Adipocyte (in vitro differentiated cells): ENCODE measurements at places on chromosomes 12 and 14.
A peak's percentile ranks its signal among the peaks of the same experiment; 100 is the strongest.

DNA sequence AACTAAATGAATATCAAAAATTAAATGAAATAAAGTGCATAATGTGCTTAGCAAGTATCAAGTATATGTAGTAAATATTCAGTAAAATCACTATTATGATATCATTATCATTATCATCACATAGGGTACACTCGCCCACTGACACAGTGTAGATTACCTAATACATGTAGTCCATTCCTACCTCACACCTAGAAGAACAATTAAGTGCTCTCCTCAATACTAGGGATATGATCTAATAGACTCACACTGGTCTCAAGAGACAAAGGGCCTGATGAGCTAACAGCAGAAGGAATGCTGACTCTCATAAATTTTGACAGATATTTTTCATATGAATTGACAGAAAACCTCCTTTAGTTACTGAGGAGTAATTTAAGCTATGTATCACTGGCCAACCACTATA lies 29.1 kb downstream of the FSCB start:
- no peak for DNase-seq

DNA sequence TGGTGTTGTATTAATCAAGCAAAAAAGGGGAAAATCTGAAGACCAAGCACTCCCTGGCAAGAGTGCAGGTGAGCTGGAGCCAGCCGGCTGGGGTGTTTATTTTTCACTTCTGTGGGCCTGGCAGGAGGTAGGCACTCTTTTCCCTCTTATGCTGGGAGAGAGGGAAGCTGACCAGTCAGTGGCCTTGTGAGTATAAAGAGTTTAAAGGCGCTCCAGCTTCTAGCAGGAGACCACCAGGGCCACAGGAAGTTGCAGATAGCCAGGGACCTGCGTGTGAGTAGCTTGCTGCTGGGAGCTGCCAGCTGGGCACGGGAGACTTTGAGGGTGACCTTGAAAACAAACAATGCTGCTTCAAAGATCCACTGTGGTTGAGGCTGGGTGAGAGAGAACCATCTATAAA lies 217.4 kb upstream of the PWP1 start:
- no peak for DNase-seq

- peak; percentile 94 for DNase-seq
Measured at GRCh38 chr14:76904100-76904739, 78.0 kb downstream of the LRRC74A start.

DNA sequence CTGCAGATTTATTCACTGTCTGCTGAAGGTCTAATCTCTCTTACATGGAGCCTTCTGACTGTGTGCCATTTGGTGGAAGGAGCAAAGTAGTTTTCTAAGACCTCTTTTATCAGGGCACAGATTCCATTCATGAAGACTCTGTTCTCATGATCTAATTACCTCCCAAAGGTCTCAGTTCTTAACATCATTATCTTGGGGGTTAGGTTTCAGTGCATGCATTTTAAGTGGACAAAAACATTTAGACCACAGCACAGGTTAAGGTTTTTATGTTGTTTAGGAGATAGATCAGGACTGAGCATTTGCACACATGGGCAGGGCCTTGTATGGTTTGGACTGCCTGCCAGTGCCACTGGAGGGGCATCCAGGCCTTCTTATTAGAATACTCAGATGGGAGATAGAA lies 746.1 kb downstream of the C12orf50 start:
- DNase-seq: no peak

GRCh38 chr14:89394972-89395371 lies 22.1 kb downstream of the FOXN3 start:
- DNase-seq: no peak

DNA sequence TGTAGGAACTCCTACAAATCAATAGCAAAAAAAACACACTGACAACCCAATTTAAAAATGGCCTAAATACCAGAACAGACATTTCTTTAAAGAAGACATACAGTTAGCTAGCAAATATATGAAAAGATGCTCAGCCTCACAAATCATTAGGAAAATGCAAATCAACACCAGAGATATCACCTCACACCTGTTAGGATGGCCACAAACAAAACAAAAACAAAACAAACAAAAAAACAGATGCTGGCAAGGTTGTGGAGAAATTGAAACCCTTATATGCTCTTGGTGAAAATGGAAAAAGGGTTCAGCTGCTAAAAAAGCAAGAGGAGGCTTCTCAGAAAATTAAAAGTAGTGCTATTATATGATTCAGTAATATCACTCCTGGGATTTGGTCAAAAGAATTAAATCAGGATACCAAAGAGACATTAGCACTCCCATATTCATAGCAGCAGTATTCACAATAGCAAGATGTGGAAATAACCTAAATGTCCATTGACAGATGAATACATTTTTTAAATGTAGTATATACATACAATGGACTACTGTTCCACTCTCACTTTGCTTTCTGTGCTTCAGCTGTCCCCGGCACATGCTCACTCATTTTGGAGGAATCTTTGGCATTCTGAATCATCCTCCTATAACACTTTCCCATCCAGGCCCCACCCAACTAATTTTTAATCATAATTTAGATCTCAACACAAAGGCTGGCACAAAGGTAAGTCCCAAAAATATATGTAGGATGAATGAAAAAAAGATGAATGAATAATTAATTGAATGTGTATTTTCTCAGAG lies 99.1 kb downstream of the SYT1 start:
- DNase-seq: peak; percentile 29

DNA sequence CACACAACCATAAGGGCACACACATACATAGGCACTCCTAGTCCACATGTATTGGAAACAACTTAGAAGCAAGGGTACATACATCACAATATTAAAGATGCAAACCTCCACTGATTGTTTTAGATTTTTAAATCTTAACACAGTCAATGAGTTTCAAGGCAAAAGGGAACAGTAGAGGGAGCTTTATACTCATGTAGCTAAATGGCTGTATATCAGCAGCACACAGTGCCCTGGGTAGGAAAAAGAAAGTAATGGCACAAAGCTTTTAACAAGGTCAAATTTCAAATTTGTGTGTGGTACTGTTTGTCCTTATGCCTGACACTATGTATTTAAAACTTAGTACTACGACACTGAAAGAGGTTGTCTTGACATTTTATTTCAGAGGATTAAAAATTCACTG lies 262.0 kb downstream of the MED13L start:
- peak; percentile 88 for DNase-seq

DNA sequence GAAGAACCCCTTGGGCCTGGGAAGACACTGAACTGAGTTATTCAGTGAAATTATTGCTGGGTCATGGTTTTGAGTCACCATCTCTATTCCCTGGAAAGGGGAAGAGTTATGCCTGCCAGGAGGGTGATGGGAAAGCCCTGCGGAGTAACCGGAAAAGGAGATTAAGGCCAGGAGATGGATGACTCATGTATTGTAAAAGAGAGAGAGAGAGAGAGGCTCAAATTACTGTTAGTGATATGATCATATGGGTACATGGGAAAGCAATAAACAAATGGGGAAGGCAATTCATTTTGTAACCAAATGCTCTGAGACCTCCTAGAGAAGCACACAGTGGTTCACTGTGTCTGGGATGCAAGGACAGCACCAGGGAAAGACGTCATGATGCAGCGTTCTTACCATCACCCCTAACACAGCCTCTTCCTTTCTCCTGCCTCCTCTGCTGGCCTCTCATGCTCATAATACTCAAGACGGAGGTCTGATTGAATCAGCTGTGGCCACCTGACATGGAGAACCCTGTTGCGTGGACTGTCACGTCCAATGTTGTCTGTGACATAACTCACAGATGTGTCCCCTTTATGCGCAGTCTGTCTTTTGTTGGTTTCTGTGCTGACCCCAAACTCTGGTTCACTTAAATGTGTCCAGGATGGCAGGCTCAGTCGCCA lies 243.7 kb downstream of the TMEM132D start:
- DNase-seq: peak; percentile 86

- DNase-seq: peak; percentile 70
Measured at GRCh38 chr14:71720978-71721624, 211.1 kb upstream of the RGS6 start.

GRCh38 chr12:97022536-97023230 lies 115.6 kb downstream of the NEDD1 start:
- no peak for DNase-seq

DNA sequence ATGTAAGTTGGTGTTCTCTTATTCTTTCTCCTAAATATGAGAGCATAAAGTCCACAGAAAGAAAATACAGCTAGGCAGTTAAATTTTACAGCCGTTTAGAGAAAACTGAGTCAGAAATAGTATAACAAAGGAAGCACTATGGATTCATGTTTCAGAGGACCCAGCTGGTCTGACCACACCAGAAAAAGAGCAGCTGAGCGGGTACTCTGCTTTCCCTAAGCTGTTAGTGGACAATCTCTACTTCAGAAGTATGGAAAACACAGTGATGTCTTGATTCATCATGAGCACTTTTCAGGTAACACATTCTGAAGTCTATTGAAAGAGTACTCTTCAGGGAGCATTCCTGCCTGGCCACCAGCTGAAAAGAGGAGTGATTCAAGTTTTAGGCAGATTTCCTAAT lies 12.4 kb downstream of the PPM1H start:
- peak; percentile 24 for DNase-seq

DNA sequence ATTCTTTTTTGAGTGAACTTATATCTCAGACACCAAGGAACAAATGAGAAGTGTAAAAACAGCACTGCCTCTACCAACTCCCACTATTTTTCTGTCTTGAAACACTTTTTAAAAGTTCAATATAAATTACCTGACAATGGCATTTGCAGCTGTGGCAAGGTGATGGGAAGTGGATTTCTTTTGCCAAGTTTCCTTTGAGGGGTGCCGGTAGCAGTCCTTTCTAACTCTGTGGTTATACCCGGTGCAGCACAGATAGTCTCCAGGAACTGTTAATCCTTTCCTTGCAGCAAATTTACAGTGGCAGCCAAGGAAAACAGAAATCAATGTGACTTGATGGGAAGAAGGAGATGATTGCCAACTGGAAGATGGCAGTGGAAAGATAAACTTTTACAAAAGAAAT lies 243.7 kb downstream of the BCAT1 start:
- DNase-seq: peak; percentile 2

DNA sequence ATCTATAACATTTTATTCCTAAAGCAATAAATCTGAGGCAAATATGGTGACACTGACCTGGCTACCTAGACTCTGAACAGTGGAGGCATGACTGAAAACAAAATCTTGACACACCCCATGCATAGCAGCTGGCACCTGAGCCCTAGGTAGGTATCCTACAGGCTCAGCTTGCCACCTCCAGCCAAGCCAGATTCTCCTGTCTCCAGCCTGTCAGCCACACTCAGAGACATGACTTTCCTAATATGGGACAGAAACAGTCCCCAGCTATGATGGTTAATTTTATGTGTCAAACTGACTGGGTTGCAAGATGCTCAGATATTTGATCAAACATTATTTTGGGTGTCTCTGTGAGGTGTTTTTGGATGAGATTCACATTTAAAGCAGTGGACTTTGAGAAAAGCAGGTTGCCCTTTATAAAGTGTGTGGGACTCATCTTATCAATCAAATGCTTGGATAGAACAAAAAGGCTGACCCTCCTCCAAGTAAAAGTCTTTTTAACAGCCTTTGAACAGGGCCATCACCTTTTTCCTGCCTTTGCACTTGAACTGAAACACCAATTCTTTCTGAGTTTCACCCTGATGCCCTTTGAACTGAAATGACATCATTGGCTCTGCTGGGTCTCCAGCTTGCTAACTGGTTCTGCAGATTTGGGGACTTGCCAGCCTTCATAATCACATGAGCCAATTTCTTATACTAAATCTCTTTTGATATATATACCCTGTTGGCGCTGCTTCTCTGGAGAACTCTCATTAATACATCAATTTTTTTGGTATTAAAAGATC lies 125.4 kb downstream of the LLPH start:
- DNase-seq: no peak

DNA sequence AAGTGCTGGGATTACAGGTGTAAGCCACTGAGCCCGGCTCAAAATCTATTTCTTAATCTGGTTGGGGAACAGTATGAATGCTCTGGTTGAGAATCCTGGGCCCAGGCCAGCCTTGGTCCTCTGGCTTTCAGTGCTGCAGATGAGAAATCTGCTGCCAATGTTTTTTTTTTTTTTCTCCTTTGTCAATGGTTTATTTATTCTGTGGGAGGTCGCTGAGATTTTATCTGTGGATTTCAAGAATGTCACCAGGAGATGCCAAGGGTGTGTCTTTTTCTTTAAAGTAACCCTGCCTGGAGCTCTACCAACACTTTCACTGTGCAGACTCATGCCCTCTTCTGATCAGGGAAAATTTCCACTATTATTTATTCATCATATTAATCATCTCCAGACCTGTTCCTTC lies 3.6 kb downstream of the SLC25A29 start:
- peak; percentile 60 for DNase-seq

- DNase-seq: no peak
Measured at GRCh38 chr12:97127061-97127460, 220.0 kb downstream of the NEDD1 start.
